ENCODE measurements at places on chromosomes 7 and 10. TPM values are rescaled to one million over a fixed set of nuclear protein-coding genes. Genes with fewer than 3 reads are reported as not detected.

CAMK2B gene
- 4.4 TPM for total RNA-seq

GRCh38 chr10:90787393-90788198, 70.2 kb downstream of the HTR7 start:
- H3K4me1 ChIP-seq, result no peaks in the 10 kb centered on the region
- H3K36me3 ChIP-seq, result no peaks in the 10 kb centered on the region
- no peaks in the 10 kb centered on the region for H3K27me3 ChIP-seq
- H3K4me3 ChIP-seq, result no peak overlapping the region
- H3K27ac ChIP-seq, result no peak overlapping the region
- DNase-seq, result no peak

DNA sequence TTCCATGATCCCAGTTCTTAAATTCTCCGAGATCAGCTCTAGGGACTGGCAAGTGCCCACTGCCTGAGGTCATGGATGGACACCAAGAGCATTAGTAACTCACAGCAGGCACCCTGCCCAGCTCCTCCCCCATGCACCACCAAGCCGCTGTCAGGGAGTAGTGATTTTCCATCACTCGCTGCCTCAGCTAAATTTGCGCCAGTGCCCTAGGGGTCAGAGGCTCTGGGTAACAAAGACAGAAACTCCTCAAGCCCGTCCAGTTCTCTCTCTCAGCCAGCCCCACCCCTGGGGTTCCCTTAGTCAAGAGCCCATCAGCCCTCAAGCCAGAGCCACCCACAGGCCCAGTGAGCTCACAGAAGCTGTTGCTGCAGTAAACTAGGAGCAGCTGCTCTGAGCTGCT, 30.0 kb downstream of the PAX2 start:
- H3K4me3 ChIP-seq, result no peak overlapping the region
- no peak overlapping the region for H3K27ac ChIP-seq
- no peaks in the 10 kb centered on the region for H3K27me3 ChIP-seq
- no peaks in the 10 kb centered on the region for H3K36me3 ChIP-seq
- H3K4me1 ChIP-seq, result no peaks in the 10 kb centered on the region

DNA sequence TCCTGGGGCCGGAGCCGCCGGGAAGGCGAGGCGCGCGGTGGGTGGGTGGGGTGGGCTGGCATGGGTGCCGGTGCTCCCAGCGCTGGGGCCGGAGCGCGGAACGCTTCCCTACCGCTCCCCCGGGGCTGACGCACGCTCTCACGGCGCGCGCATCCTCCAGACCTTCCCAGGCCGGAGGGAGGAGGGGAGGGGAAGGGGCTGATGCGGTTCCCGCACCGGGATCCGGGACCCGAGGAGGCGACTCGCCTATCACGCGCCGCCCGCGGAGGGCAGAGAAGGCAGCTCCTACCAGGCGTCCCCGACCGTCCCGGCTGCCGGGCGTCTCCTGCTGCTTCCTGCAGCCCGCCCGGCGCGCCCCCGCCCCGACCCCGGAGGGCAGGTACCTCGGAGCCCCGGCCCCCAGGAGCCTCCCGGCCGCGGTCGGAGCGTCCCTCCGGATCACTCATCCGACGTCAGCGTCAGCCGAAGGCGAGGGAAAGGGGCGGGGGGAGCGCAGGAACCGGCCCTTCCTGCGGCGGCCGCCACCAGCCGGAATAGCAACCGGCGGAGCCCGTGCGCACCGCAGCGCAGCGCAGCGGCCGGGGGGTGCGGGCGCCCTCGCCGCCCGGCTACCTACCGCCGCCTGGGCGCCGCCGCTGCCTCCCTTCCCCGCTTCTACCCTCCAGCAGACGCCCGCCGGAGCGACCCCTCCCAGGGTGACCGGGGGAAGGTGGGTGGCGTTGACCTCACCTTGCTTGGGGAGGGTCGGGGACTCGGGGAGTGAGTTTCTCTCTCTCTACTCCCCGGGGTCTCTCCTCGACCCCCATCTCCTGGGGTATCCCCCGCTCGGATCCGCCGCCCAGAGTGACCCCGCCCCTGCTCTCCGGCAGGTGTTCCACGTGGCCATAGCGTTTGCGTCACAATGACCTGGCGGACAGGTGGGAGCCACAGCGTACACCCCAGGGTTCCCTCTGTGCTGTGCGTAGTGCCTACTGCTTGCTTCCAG, at the start of gene ICA1:
TSS of gene ICA1 (minus strand) at position 457 of the 985 bp plus-strand sequence. CDS start 26,241 bp downstream, outside the sequence.
- DNase-seq, result peak; percentile 75
- H3K4me3 ChIP-seq, result peak within 1 kb of the TSS; percentile 40
- H3K4me1 ChIP-seq, result no peaks in the 10 kb centered on the region
- no peak within 1 kb of the TSS for H3K27ac ChIP-seq
- H3K36me3 ChIP-seq, result no peaks in the 10 kb centered on the region
- no peaks in the 10 kb centered on the region for H3K27me3 ChIP-seq

DNA sequence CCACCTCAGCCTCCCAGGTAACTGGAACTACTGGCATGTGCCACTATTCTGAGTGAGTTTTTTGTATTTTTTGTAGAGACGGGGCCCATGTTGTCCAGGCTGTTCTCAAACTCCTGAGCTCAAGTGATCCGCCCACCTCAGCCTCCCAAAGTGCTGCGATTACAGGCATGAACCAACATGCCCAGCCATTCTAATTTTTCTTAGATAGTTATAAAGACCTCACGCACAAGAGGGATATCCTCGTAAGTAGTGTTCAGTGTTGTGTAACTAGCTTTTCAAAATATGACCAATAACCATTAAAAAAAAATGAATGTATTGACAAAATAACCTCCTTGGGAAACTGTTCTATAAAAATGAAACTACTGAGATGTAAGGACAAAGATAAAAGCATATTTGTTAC, 90.5 kb upstream of the FERD3L start:
- no peaks in the 10 kb centered on the region for H3K27me3 ChIP-seq
- H3K4me3 ChIP-seq, result no peak overlapping the region
- no peak for DNase-seq
- no peaks in the 10 kb centered on the region for H3K4me1 ChIP-seq
- no peak overlapping the region for H3K27ac ChIP-seq

EXOC6 gene
- total RNA-seq, result 16.2 TPM
